NCI-H2107 (cell line): ENCODE measurements at places on chromosomes 7 and 10.

GRCh38 chr10:97873569-97873968 is 23.9 kb downstream of the GOLGA7B start:
- DNase-seq: no peak

DNA sequence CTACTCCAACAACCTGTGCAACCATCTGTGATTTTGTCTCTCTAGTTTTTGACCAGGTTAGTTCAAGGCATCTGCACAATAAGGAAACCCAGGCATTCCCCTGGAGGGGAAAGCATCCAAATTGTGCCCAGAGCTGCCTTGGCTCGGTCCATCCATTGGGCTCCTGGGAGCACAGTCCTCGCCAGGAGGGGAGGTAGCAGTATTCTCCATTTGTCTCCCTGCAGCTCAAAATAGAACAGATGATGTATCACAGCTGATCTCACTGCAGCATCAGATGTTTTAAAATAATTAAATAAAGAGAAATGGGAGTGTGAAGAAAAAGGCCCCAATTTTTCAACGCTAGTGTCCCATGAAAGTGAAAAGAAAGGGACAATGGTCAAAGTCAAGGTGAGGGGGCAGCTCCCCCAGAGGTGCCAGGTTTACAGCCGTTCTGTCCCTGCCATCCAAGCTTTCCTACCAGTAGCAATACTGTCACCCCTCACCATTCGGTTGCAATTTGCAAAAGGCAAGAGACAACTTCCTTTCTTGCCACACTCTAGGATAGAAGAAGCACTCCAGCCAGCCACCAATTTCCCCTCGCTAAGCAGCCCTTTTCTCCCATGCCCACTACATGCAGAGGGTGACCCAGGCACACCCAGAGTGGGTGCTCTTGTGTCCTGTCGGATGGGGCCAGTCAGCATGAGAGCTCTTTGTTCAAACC is 43.7 kb downstream of the KCNMA1 start:
- no peak for DNase-seq

- no peak for DNase-seq
Observed at GRCh38 chr7:47908720-47909119, 39.5 kb downstream of the PKD1L1 start.

- no peak for DNase-seq
Observed at GRCh38 chr10:131655101-131655849, 245.5 kb upstream of the PPP2R2D start.

DNA sequence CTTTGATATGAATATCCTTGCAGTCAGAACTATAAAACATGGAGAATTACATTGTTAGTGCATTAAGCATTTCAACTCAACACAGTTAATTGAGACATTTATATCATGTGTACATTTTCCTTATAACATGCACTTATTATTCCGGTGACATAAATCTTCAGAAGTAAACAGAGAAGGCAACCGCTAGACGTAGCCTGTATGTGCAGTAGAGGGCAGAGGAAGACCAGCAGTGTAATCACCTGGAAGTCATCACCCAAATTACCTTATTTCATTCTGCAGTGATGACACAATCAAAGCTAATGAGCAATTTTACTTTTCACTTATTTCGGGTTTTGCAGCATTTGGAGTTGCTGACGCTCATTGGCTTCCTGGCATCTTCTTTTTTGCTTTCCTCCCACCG is 394.6 kb downstream of the SDK1 start:
- DNase-seq: no peak

- no peak for DNase-seq
Observed at GRCh38 chr10:102837230-102837721, at the start of gene CYP17A1. CYP17A1 (minus strand) TSS chr10:102837413; CDS start chr10:102837361, 52 bp downstream.

DNA sequence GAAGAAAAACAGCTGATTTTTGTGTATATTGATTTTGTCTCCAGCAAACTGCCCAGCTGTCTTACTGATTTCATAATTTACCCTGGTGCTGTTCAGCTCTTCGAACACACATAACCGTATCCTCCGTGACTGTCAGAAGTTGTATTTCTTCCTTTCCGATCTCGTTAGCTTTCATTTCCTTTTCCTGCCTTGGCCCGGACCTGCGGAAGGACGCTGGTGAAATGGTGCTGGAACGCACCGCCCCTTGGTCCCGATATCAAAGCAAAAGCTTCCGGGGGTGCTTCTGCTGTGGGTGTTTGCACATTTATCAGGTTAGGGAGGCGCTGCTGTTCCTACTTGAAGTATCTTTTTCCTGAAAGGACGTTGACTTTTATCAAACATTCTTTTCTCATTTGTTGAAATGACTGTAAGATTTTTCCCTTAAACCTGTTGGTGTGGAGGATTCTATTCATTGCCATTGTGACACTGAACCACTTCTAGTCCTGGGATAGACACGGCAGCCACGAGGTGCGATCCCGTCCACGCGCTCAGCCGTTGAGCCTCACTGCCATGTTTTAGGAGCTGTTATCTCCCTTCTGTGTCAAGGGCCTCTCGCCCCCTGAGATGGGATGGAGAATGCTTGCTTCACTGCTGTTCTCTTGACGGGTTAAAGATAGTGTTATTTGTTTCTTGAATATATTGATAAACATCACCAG is 72.6 kb downstream of the FOXL3 start:
- no peak for DNase-seq

GRCh38 chr10:69234447-69234846 is 14.3 kb downstream of the HKDC1 start:
- DNase-seq: no peak

- DNase-seq: no peak
Observed at GRCh38 chr7:23544913-23545354, 13.2 kb upstream of the TRA2A start.

- DNase-seq: no peak
Observed at GRCh38 chr10:12067336-12067735, 1.4 kb upstream of the DHTKD1 start.

GRCh38 chr7:16880554-16880953 is 1.2 kb downstream of the AGR3 start:
- DNase-seq: no peak

DNA sequence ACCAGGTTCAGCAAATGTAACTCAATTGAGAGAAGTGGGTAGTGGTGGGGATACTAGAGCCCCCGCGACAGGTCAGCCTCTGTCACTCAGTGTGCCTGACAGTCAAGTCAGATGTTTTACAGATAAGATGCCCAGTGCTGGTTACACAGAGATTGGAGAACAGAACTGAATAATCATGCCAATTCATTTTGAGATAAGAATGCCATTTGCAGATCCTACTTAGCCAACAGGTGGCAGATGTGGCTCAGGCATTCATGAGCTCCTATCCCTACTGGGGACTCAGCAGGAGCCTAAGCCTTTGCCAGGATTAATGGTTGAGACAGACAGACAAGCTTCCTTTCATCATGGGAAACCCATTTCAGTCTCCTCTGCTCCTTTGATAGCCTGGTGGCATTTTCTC is 137.8 kb downstream of the MAPK8 start:
- no peak for DNase-seq

GRCh38 chr10:43972976-43973647 is 324.4 kb upstream of the ZNF32 start:
- no peak for DNase-seq

- DNase-seq: no peak
Observed at GRCh38 chr10:111267673-111268072, 190.8 kb downstream of the ADRA2A start.

- DNase-seq: no peak
Observed at GRCh38 chr10:50514995-50515394, 108.8 kb downstream of the SGMS1 start.

GRCh38 chr10:11237571-11237970 is 219.9 kb downstream of the CELF2 start:
- DNase-seq: no peak

- no peak for DNase-seq
Observed at GRCh38 chr10:15606377-15606776, 113.3 kb downstream of the ITGA8 start.

GRCh38 chr7:140213684-140214074 is 36.9 kb upstream of the KDM7A start:
- no peak for DNase-seq

DNA sequence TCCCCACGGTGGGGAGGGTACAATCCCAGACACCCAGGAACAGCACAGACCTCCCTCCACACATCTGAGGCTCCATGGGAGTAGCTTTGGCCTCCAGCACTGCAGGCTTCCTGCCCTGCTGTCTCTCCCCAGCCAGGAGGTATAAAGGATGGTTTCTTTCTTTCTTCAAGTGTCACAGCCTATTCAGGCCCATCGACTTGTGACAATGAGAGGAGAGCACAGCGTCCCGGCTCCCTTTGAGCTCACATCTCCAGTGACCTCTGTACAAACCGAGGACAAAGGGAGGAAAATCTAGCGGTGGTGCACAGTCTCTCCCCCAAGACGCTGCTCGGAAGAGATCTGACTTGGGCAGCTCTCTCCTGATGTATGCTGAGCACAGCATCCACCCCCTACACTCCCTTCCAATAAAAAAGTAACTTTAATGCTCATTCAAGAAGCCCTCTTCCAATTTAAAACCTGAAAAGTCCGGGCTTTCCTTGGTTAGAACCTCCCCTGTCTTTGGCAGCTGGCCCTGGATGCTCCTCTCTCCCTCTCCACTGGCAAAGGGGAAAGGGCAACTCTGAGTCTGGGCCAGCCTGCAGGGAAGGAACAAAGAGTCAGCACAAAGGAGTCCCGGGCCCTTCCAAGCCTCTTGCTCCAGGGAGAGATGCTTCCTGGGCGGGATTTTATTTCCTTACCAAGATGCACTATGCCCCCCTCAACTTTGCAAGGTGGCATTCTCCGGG is 18.0 kb downstream of the CHST15 start:
- DNase-seq: no peak

GRCh38 chr7:44537442-44537841 is 3.7 kb downstream of the NPC1L1 start:
- no peak for DNase-seq

DNA sequence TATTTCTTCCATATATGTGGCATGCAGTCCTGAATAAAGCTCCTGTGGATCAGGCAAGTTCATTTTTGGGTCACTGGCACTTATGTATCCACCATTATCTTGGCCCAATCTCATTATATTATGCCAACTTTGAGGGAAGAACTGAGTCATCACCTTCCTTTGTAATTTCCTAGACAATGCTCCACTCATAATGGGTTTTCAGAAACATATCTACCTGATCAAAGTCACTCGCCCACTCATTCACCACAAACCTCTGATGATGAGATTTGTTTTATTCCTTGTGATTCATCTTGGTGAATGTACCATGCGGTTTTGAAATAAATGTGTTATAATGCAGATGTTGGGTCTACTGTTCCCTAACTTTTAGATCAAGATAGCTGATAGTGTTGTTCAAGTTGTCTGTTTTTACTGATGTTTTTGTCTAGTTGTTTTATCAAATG is 525.8 kb downstream of the KIF20B start:
- DNase-seq: no peak

DNA sequence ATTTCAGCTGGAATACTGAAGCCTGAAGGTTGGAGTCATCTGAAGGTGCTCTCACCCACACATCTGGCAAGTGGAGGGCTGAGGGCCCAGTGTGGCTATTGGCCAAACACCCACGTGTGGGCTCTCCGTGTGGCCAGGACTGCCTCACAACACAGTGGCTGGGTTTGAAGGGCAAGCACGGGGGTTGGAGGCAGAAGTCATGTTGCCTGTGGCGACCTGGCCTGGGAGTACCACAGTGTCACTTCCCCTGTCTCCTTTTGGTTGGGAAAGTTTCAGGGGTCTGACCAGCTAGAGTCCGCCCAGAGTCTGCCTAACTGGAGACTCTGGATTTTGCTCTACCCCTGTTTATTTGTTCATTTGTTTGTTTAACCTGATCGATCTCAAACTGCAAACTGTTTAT is 169.5 kb downstream of the DNAJB6 start:
- DNase-seq: no peak

- no peak for DNase-seq
Observed at GRCh38 chr10:77296534-77297392, 340.8 kb downstream of the KCNMA1 start.

GRCh38 chr7:4257146-4258111 is 424.7 kb upstream of the FOXK1 start:
- DNase-seq: no peak

DNA sequence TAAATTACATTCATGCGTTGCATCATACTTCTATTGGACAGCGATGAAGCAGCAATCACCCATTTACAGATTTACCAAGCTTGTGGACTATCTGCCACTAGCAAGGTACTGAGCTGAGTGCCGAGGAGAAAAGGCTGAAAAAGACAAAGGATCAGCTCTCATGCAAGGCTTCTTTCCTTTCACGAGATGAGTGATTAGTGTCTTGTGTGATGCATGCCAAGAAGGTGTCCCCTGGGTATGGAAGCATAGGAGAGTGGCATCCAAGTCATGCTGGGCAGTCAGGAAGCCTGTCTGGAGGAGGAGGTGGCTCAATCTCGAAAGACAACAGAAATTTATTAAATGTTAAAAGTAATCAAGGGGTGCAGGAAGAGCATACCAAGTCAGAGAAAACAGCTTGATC is 40.9 kb downstream of the ACSM6 start:
- no peak for DNase-seq

DNA sequence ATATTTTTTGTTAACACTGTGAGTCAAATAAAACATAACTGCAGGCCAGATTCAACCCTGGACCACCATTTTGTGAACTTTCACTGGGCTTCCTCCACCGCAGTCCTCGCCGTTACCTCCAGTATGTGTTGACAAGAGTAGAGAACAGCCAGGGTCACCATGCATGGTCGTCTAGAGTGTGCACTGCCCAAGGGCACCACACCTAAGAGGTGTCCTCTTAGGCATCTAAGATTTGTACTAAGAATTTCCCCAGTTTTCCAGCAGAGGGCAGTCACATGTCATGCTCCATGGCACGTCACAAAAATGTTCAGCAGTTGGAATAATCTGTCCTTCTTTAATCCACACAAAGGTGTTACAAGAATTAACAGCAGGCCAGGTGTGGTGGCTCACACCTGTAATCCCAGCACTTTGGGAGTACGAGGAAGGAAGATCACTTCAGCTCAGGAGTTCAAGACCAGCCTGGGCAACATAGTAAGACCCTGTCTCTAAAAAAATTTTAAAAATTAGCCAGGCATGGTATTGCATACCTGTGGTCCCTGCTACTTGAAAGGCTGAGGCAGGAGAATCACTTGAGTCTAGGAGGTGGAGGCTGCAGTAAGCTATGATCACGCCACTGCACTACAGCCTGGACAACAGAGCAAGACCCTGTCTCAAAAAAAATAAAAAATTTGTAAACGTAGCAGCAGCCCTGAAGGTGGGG is 71.2 kb upstream of the FOXK1 start:
- DNase-seq: peak; percentile 47

GRCh38 chr10:61897671-61898434 is 3.6 kb upstream of the ARID5B start:
- no peak for DNase-seq

DNA sequence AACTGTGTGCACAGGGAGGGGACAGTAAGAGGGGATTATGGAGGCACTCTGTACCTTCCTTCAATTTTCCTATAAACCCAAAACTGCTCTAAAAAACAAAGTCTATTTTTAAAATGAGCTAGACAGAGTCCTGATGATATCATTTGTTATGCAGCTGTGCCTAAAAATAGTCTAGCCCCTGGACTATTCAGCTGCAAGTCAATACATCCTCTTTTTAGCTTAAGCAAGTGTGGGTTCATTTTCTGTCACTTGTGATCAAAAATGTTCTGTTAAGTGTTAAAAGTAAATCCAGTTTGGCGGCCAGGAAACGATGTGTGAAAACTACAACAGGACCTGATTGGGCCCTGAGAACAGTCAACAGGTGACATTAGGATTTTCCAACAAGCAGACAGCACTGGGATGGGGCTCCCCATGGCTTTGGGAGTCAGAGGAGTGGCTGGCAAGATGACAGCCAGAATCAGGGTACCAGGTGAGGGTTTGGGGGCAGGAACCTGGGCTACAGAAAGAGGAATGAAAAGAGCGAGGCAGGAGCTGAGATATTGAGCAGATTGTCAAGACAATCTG is 33.9 kb downstream of the FAM107B start:
- no peak for DNase-seq
